ENCODE measurements at places on chromosomes 4 and X.
A peak's percentile ranks its signal among the peaks of the same experiment; 100 is the strongest.

GRCh38 chrX:19912-20571, 261.1 kb upstream of the PLCXD1 start:
- H3K27me3 ChIP-seq = no peaks in the 10 kb centered on the region
- no peak overlapping the region for H3K27ac ChIP-seq
- ATAC-seq = peak; percentile 56
- H3K36me3 ChIP-seq = no peaks in the 10 kb centered on the region

DNA sequence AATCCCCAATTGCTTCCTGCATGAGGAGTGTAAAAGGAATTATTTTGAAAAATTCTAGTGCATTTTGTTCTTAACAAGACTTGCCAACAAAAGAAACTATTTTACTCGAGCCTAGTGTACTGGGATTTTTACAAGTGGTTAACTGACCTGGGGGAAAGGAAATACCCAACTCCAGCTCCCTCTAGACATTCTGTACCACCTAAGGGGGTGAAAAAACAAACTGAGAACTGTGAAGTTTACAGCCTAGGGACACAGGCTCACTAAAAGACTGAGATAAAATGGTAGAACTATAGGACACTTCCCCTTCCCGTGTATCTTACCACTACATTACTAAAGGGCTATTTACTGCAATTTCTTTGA, 2.6 kb upstream of the ADH5 start:
- H3K4me3 ChIP-seq = peak overlapping the region; percentile 92
- peak overlapping the region; percentile 93 for H3K27ac ChIP-seq
- no peak for ATAC-seq

DNA sequence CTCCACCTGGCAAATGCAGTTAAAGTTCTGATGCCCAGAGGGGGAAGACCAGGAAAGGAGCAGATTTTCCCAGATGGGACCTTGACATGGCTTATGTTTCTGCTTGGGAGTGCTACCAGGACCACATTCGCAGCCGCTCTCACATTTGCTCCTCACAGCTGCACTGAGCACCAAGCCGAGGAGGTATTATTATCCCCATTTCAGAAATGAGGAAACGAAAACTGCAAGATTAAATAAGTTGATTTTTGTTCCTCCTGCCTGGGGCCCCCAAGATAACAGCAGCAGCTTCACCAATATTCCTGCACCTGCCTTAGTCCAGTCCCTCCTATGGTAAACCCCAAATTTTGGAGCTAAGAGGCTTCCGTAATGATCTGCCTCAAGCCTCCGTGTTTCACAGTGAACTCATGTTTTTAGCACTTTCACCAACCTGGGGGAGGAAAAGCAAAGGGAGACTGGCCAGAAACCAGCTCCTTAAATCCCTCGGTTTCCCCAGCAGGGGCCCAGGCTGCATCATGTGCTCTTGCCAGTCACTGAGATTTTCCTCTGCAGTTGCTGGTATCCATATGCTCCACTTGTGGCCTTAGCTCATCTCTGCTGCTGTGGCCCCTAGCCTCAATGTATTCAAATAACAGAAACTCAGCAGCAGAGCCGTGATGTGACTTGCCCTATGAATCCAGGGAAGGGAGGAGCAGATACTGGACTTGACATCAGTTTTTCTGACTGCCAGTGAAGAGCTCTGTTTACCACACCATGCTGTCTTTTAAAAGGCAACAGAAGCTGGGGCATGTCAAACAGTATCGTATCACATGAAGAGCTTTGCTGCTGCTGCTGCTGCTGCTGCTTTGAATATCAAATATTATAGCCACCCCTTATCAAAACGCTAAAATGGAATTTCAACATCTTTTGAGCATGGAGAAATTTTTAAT, 95.5 kb upstream of the KLHL13 start:
- no peak for ATAC-seq
- H3K36me3 ChIP-seq = no peaks in the 10 kb centered on the region
- no peak overlapping the region for H3K4me3 ChIP-seq
- no peaks in the 10 kb centered on the region for H3K27me3 ChIP-seq
- H3K27ac ChIP-seq = no peak overlapping the region

DNA sequence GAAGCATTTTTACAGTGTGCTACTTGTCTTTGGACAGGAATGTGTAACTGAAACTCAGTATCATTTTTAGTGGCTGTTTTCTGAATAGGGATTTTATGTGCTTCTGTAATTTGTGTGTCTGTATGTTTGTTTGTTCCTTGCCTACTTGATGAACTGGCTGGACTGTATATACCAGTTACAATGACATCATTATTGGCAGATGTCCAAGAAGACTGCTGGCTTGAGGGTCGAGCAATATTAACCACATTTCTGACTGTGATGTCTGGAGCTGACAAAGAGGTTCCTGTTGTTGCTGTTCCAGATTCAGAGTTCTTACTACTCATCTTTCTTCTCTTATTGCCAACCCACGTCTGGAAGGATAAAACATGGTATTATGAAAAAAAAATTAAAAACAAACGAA, 33.0 kb downstream of the HDX start:
- no peaks in the 10 kb centered on the region for H3K4me1 ChIP-seq
- ATAC-seq = no peak
- H3K36me3 ChIP-seq = peaks cover 8% of the 10 kb centered on the region
- H3K27ac ChIP-seq = no peak overlapping the region

- H3K4me1 ChIP-seq = peaks cover 1% of the 10 kb centered on the region
- H3K4me3 ChIP-seq = no peak overlapping the region
- H3K27me3 ChIP-seq = no peaks in the 10 kb centered on the region
- H3K36me3 ChIP-seq = no peaks in the 10 kb centered on the region
- H3K27ac ChIP-seq = no peak overlapping the region
These were observed 14.9 kb downstream of the IRF2 start for GRCh38 chr4:184459413-184459812.

DNA sequence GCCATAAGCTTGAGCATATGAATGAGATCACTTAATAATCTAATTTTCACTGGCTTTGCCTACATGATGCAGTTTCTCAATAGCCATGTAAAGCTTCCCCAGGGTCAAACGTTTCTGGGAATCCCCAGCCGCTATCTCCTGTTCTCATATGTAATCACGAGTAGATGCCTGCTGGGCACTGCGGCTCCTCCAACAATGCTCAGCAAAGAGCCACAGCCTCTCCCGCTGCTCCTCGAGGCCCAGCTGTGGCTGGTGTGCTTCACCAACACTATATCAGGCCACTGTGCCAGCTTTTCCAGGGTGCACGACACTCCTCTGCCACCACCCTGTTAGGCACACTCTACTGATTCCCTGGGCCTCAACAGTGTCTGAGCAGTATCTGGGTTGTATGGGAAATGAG, 78.3 kb upstream of the RASGEF1B start:
- no peaks in the 10 kb centered on the region for H3K4me1 ChIP-seq
- ATAC-seq = peak; percentile 10
- H3K27me3 ChIP-seq = no peaks in the 10 kb centered on the region
- peak overlapping the region; percentile 9 for H3K27ac ChIP-seq
- no peak overlapping the region for H3K4me3 ChIP-seq

DNA sequence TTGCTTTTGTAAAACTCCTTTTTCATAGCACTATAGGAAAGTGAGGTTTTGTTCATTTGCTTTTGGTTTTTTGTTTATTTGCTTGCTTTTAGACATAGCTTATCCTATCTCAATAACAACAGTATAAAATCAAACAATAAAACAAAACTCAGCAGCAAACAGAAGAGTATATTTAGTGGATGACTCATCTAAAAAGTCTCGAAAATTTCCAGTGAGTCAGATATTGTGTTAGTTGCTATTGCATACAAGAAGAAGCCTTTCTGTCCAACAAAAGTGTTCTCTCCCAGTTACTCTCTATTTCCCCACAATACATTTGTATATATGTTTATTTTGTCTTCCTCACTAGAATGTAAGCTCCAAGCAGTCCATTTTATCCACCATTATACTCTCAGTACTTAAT, 36.0 kb upstream of the NPNT start:
- no peak for ATAC-seq
- peaks cover 4% of the 10 kb centered on the region for H3K36me3 ChIP-seq
- H3K27me3 ChIP-seq = no peaks in the 10 kb centered on the region
- no peak overlapping the region for H3K4me3 ChIP-seq

DNA sequence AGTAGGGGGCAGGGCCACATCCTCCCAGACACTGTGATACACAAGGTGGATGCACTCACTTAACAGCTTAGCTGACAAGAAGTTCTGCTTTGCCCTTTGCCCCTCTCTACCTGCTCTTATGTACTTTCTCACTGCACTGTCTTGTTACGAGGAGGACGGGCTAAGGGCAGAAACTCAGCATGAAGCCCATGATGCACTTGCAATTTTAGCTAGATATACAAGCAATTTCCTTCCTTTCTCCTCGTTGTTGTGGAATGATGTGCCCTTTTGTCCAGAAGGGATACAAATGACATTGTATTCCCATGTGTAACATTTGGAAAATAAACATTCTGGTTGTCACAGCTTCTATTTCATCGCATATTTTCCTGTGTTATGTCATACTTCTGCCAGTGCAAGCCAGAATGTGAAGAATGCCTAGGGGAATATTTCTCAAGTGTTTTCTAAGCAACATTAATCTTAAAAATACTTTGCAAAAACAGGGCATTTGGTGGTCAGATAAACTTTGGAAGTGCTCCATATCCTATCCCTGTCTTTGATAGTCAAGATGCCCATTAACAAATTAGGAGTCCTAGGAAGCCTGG, 47.2 kb downstream of the MAOA start:
- H3K4me1 ChIP-seq = peaks cover 3% of the 10 kb centered on the region
- peak; percentile 59 for ATAC-seq
- H3K4me3 ChIP-seq = no peak overlapping the region
- H3K27me3 ChIP-seq = no peaks in the 10 kb centered on the region
- H3K27ac ChIP-seq = peak overlapping the region; percentile 78

- H3K4me1 ChIP-seq = no peaks in the 10 kb centered on the region
- H3K27ac ChIP-seq = no peak overlapping the region
- no peak for ATAC-seq
- H3K36me3 ChIP-seq = no peaks in the 10 kb centered on the region
These were observed 112.7 kb upstream of the DUSP21 start for GRCh38 chrX:44731160-44731559.

DNA sequence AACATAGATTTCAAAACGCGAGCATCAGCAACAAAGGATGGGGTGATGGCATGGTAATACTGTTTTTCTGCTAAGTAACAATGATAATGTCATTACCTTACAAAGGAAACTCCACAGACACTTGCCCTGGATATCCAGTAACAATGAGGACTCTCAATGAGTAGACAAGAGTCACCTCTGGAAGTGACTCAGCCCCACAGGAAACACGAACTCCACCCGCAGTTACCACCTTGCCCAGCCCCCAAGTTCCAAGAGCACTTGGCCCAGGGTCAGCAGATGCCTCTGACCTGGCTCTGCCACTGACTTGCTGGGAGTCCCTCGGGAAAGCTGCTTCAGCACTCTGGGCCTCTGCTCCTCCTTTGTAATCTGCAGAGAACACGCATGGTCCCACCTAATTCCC, 110.3 kb upstream of the MAP3K15 start:
- H3K27ac ChIP-seq = no peak overlapping the region
- no peaks in the 10 kb centered on the region for H3K27me3 ChIP-seq
- no peak overlapping the region for H3K4me3 ChIP-seq
- ATAC-seq = no peak
- H3K36me3 ChIP-seq = no peaks in the 10 kb centered on the region
- H3K4me1 ChIP-seq = no peaks in the 10 kb centered on the region

DNA sequence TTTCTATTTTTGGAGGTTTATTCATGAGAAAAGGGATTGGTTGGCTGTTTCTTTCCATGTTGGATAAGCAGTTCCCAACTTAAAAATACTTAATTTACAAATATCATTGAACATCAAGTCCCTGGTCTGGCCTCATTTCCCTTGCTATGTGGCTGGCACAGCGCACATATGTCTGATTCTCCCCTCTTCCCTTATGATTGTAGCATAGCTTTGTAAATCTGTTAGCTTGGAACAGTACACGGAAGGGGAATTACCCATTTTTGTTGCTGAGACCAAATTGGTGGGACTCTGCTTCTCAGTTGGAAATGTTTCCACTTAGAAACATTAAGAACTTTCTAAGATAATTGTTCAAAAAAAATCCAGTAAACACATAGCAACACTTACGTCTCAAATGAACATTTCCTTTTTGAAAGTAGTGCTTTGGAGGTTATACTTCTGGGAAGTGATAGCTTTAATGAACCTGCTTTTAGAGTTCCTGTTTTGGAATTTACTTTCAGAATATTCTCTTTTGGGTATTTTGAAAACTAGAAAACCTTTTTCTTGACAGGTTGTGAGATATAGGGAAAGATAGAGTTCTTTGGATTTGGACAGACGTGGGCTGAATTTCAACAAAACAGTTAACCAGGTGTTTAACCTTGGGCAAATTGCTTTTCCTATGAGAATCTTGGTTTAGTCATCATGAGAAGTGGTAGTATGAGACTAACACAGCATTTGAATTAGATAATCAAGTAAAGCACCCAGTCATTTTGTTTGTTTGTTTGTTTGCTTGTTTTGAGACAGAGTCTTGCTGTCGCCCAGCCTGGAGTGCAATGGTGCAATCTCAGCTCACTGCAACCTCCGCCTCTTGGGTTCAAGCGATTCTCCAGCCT, 47.3 kb downstream of the STIM2 start:
- no peak for ATAC-seq
- H3K36me3 ChIP-seq = no peaks in the 10 kb centered on the region
- H3K27ac ChIP-seq = no peak overlapping the region
- no peak overlapping the region for H3K4me3 ChIP-seq
- H3K4me1 ChIP-seq = no peaks in the 10 kb centered on the region

DNA sequence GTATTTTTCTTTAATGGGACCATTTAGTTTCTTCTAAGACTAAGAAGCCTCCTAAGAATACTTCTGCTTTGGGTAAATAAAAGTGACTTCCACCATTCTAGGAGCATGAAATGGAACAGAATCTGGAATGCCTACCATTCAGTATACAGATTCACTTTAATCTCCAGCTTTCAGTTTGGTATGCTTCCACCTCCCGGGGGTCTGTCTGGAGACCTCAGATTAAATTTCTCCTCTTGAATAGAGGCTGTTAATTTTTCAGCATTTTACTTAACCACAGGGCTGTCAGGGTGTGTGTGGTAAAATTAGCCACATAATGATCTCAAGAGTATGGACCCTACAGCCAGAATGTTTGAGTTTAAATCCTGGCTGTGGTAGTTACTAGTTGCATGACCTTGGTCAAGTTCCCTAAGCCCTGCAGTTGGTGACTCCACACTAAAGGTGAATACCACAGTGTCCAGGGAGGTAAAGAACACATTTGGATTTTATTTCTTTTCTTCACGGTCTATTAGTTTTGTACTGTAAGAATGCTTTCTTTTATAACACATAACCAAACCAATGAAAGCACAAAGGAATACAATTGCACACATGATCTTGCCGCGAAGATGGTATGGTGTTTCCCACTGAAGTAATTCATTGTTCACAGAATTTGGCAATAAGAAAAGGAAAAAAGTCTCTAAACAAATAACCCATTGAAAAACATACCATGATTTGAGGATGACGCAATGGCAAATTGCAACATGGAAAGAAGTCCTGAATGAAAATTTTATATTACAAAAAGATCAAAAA, 37.3 kb upstream of the TRIM2 start:
- H3K27ac ChIP-seq = no peak overlapping the region
- no peak overlapping the region for H3K4me3 ChIP-seq
- no peaks in the 10 kb centered on the region for H3K4me1 ChIP-seq
- H3K27me3 ChIP-seq = no peaks in the 10 kb centered on the region
- ATAC-seq = no peak

GRCh38 chr4:143294710-143295275, 41.9 kb upstream of the GAB1 start:
- H3K4me1 ChIP-seq = peaks cover 16% of the 10 kb centered on the region
- no peak overlapping the region for H3K4me3 ChIP-seq
- H3K27me3 ChIP-seq = no peaks in the 10 kb centered on the region

Measured in gastroesophageal sphincter (tissue), 4 donors.